Cardiac muscle cell (in vitro differentiated cells and primary cell): ENCODE measurements at places on chromosomes 7 and 10. TPM values are rescaled to one million over a fixed set of nuclear protein-coding genes. Genes with fewer than 3 reads are reported as not detected.

Gene ERVW-1
- not detected in 2 replicates for total RNA-seq

Gene EN2
- not detected in 2 replicates for total RNA-seq

Gene ITGB8
- 1.3 and 2.0 TPM in 2 replicates for total RNA-seq

Gene CNTNAP2
- 2.1 and 4.8 TPM in 2 replicates for total RNA-seq

Gene FRAT1
- total RNA-seq = 12.7 and 17.3 TPM in 2 replicates

Gene CC2D2B
- total RNA-seq = 0.07 and 0.15 TPM in 2 replicates

Gene AASS
- total RNA-seq = 25.0 and 42.1 TPM in 2 replicates

Gene CYP3A4
- total RNA-seq = not detected in 2 replicates

Gene TM9SF3
- 39.2 and 47.4 TPM in 2 replicates for total RNA-seq

Gene PDE6C
- total RNA-seq = not detected in 2 replicates

- peak overlapping the region; percentile 92 for H3K27ac ChIP-seq
- H3K36me3 ChIP-seq = no peaks in the 10 kb centered on the region
- DNase-seq = peak; percentile 60
- H3K4me1 ChIP-seq = peaks cover 21% of the 10 kb centered on the region
Observed at GRCh38 chr7:25857376-25858067, 294.5 kb upstream of the NFE2L3 start.

GRCh38 chr7:94781236-94781635 is 125.3 kb upstream of the SGCE start:
- no peak overlapping the region for H3K4me3 ChIP-seq
- H3K36me3 ChIP-seq = no peaks in the 10 kb centered on the region
- no peak overlapping the region for H3K27ac ChIP-seq
- DNase-seq = no peak
- no peaks in the 10 kb centered on the region for H3K4me1 ChIP-seq

DNA sequence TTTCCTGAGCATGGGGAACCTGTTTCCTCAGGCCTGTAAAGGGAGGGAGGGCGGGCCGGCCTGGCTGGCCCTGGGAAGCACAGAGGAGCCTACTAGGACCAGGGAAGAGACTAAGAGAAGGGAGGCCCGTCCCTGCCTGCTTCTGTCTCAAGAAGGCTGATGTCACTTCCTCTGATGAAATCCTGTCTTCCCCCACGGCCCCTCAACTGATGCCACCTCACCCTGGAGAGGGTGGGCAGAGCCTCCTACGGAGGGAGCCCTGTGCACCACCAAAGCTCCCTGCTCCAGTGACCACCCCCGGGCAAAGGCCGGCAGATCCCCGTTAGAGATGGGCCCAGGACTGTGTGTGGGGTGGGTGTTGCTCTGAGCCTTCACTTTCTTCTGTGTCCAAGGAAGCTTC is 1.0 kb upstream of the PILRA start:
- no peak overlapping the region for H3K4me3 ChIP-seq
- DNase-seq = peak; percentile 81
- H3K27me3 ChIP-seq = no peaks in the 10 kb centered on the region
- H3K36me3 ChIP-seq = no peaks in the 10 kb centered on the region
- H3K4me1 ChIP-seq = no peaks in the 10 kb centered on the region
- no peak overlapping the region for H3K27ac ChIP-seq

- H3K36me3 ChIP-seq = no peaks in the 10 kb centered on the region
- H3K4me1 ChIP-seq = no peaks in the 10 kb centered on the region
- no peak overlapping the region for H3K4me3 ChIP-seq
- H3K27ac ChIP-seq = no peak overlapping the region
- no peaks in the 10 kb centered on the region for H3K27me3 ChIP-seq
Observed at GRCh38 chr7:42661312-42661711, 250.6 kb downstream of the C7orf25 start.

DNA sequence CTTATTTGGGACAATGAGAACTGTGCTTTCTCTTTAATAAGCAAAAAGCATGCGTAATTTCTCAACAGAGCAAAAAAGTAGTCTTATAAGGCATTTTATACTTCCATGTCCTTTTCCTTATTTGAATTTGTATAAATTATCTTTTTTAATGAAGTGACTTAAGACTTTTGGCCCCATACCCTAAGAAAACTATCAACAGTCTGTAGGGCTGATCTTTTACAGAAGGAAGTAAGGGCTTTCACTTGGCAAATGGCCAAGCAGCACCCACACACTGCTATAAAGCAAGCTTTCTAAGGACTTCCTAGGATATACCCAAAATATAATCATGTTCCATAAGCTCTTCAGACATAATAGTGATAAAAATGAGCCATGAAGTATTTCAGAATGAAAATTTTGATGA is 3.4 kb downstream of the CRPPA start:
- H3K27ac ChIP-seq = no peak overlapping the region
- H3K4me1 ChIP-seq = peaks cover 19% of the 10 kb centered on the region
- no peaks in the 10 kb centered on the region for H3K36me3 ChIP-seq
- H3K27me3 ChIP-seq = no peaks in the 10 kb centered on the region
- DNase-seq = no peak
- no peak overlapping the region for H3K4me3 ChIP-seq

DNA sequence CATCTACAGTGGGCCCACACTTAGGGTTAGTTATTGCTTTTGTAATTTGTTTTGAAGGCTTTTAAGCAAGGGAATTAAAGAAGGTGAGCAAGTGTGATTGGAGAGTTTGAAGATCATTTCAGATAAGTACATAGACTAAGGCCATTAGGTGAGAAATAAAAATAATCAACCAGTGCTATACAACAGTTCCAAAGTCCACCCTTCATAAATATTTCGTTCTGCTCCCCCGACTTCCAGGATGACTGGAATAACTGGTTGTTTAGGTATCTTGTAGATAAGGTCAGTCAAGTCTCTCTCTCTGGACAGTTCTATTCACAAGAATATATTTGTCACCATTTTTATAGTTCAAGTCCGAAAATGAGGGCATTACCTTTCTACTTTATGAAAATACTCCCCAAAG is 98.0 kb upstream of the MBL2 start:
- H3K36me3 ChIP-seq = no peaks in the 10 kb centered on the region
- H3K27ac ChIP-seq = no peak overlapping the region
- no peak for DNase-seq
- H3K4me3 ChIP-seq = no peak overlapping the region
- no peaks in the 10 kb centered on the region for H3K4me1 ChIP-seq
- H3K27me3 ChIP-seq = no peaks in the 10 kb centered on the region

- H3K27me3 ChIP-seq = peaks cover 88% of the 10 kb centered on the region
- no peak overlapping the region for H3K27ac ChIP-seq
- H3K4me3 ChIP-seq = peak overlapping the region; percentile 12
- no peak for DNase-seq
- no peaks in the 10 kb centered on the region for H3K36me3 ChIP-seq
Observed at GRCh38 chr10:62818426-62819011, 2.4 kb upstream of the EGR2 start.

DNA sequence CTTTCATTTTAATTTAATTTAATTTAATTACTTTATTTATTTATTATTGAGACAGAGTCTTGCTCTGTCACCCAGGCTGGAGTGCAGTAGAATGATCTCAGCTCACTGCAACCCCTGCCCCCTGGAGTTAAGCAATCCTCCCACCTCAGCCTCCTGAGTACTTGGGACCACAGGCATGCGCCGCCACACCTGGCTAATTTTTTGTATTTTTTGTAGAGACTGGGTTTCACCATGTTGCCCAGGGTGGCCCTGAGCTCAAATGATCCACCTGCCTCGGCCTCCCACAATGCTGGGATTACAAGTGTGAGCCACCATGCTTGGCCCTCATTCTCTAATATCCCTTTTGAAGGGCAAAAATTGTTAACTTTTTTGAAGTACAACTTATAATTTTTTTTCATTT is 92.9 kb downstream of the XRCC2 start:
- no peaks in the 10 kb centered on the region for H3K4me1 ChIP-seq
- DNase-seq = no peak
- no peak overlapping the region for H3K27ac ChIP-seq
- no peaks in the 10 kb centered on the region for H3K36me3 ChIP-seq
- no peak overlapping the region for H3K4me3 ChIP-seq
- no peaks in the 10 kb centered on the region for H3K27me3 ChIP-seq

- peak; percentile 37 for DNase-seq
- no peak overlapping the region for H3K27ac ChIP-seq
- no peaks in the 10 kb centered on the region for H3K27me3 ChIP-seq
- H3K4me1 ChIP-seq = no peaks in the 10 kb centered on the region
Observed at GRCh38 chr10:118564652-118565051, 30.8 kb downstream of the PRLHR start.

- peak overlapping the region; percentile 96 for H3K27ac ChIP-seq
- H3K4me3 ChIP-seq = no peak overlapping the region
Observed at GRCh38 chr10:72260239-72260975, 13.3 kb upstream of the DDIT4 start.

- no peak overlapping the region for H3K27ac ChIP-seq
- peaks cover 15% of the 10 kb centered on the region for H3K27me3 ChIP-seq
- H3K4me3 ChIP-seq = peak overlapping the region; percentile 43
Observed at GRCh38 chr10:101031796-101032636, 982 bp downstream of the SFXN3 start.

DNA sequence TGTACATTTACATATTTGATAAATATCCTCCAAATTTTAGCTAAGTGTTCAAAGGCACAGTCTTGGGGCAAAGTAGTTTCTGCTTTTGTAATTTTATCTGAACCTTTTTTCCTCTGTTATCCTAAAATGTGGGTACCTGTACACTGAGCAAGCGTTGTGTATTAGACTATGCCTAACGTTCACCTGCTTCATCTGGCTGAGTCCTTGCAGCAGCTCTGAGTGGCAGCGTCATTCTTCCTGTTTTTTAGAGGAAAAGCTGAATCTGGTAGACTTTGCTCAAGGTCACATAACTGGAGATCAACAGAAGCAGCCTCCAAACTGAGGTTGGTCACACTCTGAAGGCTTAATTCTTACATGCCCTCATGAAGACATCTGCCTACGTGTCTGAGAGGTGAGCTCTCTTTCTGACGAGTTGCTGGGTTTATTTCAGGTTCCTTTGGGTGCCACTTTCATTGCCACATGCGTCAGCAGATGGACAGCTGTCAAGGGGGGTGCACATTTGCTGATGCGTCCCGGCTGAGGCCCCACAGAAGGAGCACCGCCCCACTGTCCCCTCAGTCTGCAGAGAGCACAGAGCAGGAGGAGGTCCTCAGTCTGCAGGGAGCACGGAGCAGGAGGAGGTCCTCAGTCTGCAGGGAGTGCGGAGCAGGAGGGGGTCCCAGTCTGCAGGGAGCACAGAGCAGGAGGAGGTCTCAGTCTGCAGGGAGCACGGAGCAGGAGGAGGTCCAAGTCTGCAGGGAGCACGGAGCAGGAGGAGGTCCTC is 406.5 kb upstream of the SHH start:
- no peak for DNase-seq
- no peak overlapping the region for H3K4me3 ChIP-seq
- no peaks in the 10 kb centered on the region for H3K27me3 ChIP-seq

GRCh38 chr10:31099664-31100063 is 68.0 kb upstream of the ZNF438 start:
- no peak overlapping the region for H3K4me3 ChIP-seq
- H3K27me3 ChIP-seq = no peaks in the 10 kb centered on the region
- no peaks in the 10 kb centered on the region for H3K4me1 ChIP-seq
- DNase-seq = no peak

- H3K36me3 ChIP-seq = no peaks in the 10 kb centered on the region
- DNase-seq = no peak
- no peak overlapping the region for H3K27ac ChIP-seq
- H3K27me3 ChIP-seq = no peaks in the 10 kb centered on the region
Observed at GRCh38 chr10:124725171-124725631, 19.0 kb downstream of the FAM53B start.

GRCh38 chr7:42020061-42020460 is 216.9 kb downstream of the GLI3 start:
- no peak overlapping the region for H3K4me3 ChIP-seq
- peaks cover 35% of the 10 kb centered on the region for H3K4me1 ChIP-seq
- H3K36me3 ChIP-seq = peaks cover 4% of the 10 kb centered on the region
- no peaks in the 10 kb centered on the region for H3K27me3 ChIP-seq

DNA sequence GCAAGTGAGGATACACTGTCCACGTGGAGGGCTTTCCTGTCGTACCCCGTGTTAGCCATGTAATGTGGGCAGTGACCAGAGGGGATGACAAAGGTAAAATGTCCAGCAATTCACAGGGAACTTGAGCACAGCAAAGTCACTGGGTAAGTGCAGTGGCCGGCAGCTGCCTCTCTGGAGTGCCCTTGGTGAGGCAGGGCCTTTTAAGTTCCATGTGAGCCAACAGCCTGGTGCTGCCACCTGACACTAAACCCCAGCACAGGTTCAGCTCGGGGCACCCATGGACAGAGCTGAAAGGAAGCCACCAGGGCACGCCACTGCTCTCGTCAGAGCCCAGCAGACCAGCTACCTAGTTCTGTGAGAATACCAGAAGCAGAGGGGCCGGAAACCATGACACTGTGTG is 168.3 kb downstream of the PRKAG2 start:
- H3K27ac ChIP-seq = no peak overlapping the region
- peaks cover 28% of the 10 kb centered on the region for H3K4me1 ChIP-seq
- no peak overlapping the region for H3K4me3 ChIP-seq
- no peaks in the 10 kb centered on the region for H3K36me3 ChIP-seq
- DNase-seq = no peak

DNA sequence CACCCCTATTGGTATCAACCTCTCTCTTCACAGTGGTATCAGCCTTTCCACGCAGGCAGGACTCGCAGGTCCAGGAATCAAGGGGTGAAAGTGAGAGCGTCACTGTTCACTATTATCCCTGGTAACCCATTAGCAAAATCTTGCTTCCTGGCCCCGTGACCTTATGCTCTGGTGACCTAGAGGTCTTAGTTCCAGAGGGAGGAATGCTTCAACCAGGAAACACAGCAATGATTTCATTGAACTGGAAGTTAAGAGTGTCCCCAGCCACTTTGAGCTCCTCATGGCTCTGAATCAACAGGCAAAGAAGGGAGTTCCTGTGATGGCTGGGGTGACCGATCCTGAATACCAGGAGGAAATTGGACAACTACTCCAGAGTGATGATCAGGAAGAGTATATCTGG is 90.6 kb downstream of the CUL2 start:
- no peaks in the 10 kb centered on the region for H3K4me1 ChIP-seq
- DNase-seq = no peak
- no peak overlapping the region for H3K4me3 ChIP-seq
- no peak overlapping the region for H3K27ac ChIP-seq
- H3K36me3 ChIP-seq = no peaks in the 10 kb centered on the region
- no peaks in the 10 kb centered on the region for H3K27me3 ChIP-seq

DNA sequence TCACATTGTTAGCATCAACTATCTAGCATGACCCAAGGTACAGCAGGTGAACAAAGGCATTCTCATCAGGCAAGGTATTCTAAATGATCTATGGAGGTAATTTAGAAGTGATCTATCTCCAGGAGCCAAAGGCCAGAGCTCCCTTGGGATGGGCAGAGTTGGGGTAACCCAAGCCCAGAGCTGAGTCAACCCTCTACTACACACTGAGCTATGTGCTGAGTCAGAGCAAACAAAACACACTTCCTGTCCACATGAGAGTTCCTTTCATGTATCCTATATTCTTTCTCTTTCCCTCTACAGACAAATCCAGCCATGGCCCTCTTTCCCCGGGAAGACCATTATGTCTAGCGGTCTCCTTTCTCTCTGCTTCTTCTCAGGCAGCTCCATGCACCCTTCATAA is 68.2 kb upstream of the AGK start:
- H3K36me3 ChIP-seq = no peaks in the 10 kb centered on the region
- H3K27me3 ChIP-seq = no peaks in the 10 kb centered on the region

DNA sequence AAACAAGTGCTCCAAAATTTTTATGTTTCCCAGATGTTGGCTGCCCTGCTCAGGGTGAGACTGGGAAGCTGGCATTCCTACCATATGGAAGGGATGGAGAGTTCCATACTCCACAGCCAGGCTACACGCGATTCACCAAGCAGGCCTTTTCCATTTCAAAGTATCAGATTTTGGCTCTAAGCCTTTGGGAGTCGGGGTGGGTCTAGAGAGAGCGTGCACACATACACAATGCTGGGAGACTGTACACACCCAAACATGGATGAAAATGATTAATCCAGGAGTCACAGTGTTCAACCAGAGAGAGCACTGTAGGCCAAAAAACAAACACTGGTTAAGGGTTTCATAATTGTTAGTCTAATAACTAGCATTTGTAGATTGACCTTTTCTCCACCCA is 295.0 kb downstream of the BICC1 start:
- no peak overlapping the region for H3K27ac ChIP-seq
- no peak overlapping the region for H3K4me3 ChIP-seq
- peaks cover 14% of the 10 kb centered on the region for H3K36me3 ChIP-seq
- no peaks in the 10 kb centered on the region for H3K27me3 ChIP-seq
- no peak for DNase-seq
- no peaks in the 10 kb centered on the region for H3K4me1 ChIP-seq
